Neural crest cell (in vitro differentiated cells): ENCODE measurements at places on chromosomes 12 and 14. TPM values are rescaled to one million over a fixed set of nuclear protein-coding genes. Genes with fewer than 3 reads are reported as not detected.

DNA sequence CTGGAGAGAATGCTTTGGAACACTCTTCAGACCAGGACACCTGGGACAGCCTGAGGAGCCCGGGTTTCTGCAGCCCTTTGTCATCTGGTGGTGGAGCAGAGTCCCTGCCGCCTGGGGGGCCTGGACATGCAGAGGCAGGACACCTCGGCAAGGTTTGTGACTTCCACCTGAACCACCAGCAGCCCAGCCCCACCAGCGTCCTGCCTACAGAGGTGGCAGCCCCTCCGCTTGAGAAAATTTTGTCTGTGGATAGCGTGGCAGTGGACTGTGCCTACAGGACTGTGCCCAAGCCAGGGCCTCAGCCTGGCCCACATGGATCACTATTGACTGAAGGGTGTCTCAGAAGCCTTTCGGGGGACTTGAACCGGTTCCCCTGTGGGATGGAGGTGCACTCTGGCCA is 21.1 kb downstream of the CINP start:
- no peak overlapping the region for H3K4me3 ChIP-seq
- H3K4me1 ChIP-seq: no peaks in the 10 kb centered on the region
- no peak for DNase-seq
- H3K27me3 ChIP-seq: no peaks in the 10 kb centered on the region

DNA sequence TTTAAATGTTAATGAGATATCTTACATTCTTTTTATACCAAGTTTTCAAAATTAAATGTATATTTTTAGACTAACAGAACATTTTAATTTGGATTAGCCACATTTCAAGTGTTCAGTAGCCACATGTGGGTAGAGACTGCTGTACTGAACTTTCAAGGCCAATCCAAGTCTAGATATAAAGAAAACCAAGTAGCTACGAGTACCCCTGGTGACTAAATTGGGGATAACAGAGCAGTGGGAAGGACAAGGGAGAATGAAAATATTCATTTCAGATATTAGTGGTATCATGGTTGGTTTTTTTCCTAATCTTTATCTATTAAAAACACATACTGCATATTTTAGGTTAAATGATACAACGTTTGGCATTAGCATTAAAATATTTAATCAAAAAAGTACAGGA is 69.4 kb upstream of the RHOJ start:
- no peaks in the 10 kb centered on the region for H3K4me1 ChIP-seq
- H3K36me3 ChIP-seq: no peaks in the 10 kb centered on the region
- H3K27me3 ChIP-seq: peaks cover 3% of the 10 kb centered on the region
- DNase-seq: no peak

GRCh38 chr12:89494411-89495231 is 30.0 kb downstream of the GALNT4 start:
- no peak overlapping the region for H3K4me3 ChIP-seq
- H3K4me1 ChIP-seq: no peaks in the 10 kb centered on the region
- peak overlapping the region; percentile 48 for H3K27ac ChIP-seq
- no peaks in the 10 kb centered on the region for H3K27me3 ChIP-seq

TBC1D30 gene
- total RNA-seq: 2.0 and 2.6 TPM in 2 replicates

CARMIL3 gene
- 9.3 and 9.4 TPM in 2 replicates for total RNA-seq
